ENCODE measurements at places on chromosomes 16 and 17.

GRCh38 chr16:13269905-13270528 lies 368.6 kb downstream of the SHISA9 start:
- DNase-seq: no peak
- H3K4me3 ChIP-seq: no peak overlapping the region
- H3K36me3 ChIP-seq: no peaks in the 10 kb centered on the region
- no peaks in the 10 kb centered on the region for H3K4me1 ChIP-seq

DNA sequence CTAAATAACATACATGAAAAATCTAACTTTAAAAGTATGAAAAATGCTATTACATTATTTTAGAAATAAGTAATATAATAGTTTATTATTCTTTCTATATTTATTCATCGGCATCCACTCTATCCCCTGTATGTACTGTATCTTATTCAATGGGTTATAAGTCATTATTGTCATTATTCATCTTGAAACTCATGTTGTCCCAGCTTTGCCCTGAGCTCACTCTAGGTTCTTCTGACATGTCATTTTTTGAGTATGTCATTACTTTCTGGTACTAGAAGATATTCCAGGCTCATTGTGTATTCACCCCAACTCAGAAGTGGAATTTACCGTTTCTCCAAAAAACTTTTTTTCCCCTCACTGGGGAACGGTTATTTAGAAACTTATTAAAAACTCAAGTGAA lies 53.0 kb upstream of the MNT start:
- H3K36me3 ChIP-seq: peaks cover 30% of the 10 kb centered on the region
- no peak overlapping the region for H3K27ac ChIP-seq
- no peaks in the 10 kb centered on the region for H3K27me3 ChIP-seq
- no peak overlapping the region for H3K4me3 ChIP-seq
- H3K4me1 ChIP-seq: no peaks in the 10 kb centered on the region

GRCh38 chr16:67657751-67658518 lies 2.1 kb downstream of the ACD start:
- peaks cover 20% of the 10 kb centered on the region for H3K36me3 ChIP-seq
- DNase-seq: peak; percentile 45
- no peak overlapping the region for H3K27ac ChIP-seq
- H3K27me3 ChIP-seq: peaks cover 15% of the 10 kb centered on the region

DNA sequence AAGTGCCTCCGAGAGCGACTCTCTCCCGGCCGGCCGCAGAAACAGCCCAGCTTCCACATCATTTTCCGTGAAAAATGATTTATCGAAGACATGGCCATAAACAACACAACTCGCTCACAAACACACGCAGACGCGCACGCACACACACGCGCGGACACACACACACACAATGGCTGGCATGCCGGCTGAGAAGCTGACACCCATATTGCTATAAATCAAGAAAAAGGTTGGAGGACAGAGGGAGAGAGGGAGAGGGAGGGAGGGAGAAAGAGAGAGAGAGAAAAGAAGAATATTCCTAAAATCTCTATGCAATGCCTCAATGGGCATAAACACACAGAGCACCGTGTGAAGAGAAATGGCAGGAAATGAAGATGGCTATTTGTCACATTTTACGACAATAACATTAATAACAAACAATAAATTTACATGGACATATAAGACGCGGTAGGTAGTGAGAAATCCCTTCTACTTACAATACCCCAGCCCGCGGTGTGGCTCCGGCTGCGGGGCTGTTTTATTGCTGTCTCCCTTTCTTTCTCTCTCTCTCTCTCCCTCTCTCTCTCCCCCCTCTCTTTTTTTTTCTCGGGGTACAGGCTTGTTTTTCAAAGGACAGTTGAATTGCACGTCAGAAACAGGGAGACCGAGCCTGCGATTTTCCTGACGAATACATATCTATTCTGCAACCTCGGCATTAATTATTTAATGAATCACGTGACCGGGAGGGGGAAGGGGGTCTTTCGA lies 9.5 kb downstream of the HOXB4 start:
- H3K27ac ChIP-seq: peak overlapping the region; percentile 87
- peaks cover 5% of the 10 kb centered on the region for H3K4me1 ChIP-seq
- no peaks in the 10 kb centered on the region for H3K36me3 ChIP-seq
- H3K4me3 ChIP-seq: peak overlapping the region; percentile 2
- peaks cover 18% of the 10 kb centered on the region for H3K27me3 ChIP-seq
- DNase-seq: no peak

- H3K4me3 ChIP-seq: no peak overlapping the region
- DNase-seq: no peak
- H3K27me3 ChIP-seq: no peaks in the 10 kb centered on the region
- peaks cover 36% of the 10 kb centered on the region for H3K36me3 ChIP-seq
These were observed 4.2 kb upstream of the ARHGAP27 start for GRCh38 chr17:45436625-45437464.

- no peak overlapping the region for H3K27ac ChIP-seq
- H3K27me3 ChIP-seq: no peaks in the 10 kb centered on the region
- no peak for DNase-seq
- H3K4me3 ChIP-seq: no peak overlapping the region
These were observed 13.3 kb downstream of the TBKBP1 start for GRCh38 chr17:47707056-47707804.

- no peak for DNase-seq
- H3K27ac ChIP-seq: peak overlapping the region; percentile 96
- H3K27me3 ChIP-seq: no peaks in the 10 kb centered on the region
- H3K4me1 ChIP-seq: peaks cover 45% of the 10 kb centered on the region
- peaks cover 15% of the 10 kb centered on the region for H3K36me3 ChIP-seq
- peak overlapping the region; percentile 70 for H3K4me3 ChIP-seq
These were observed 877 bp upstream of the CSNK1D start for GRCh38 chr17:82274134-82275020.

GRCh38 chr16:89119661-89120141 lies 26.0 kb downstream of the ACSF3 start:
- DNase-seq: no peak
- no peak overlapping the region for H3K4me3 ChIP-seq

- H3K27ac ChIP-seq: no peak overlapping the region
- H3K4me3 ChIP-seq: no peak overlapping the region
- peaks cover 12% of the 10 kb centered on the region for H3K36me3 ChIP-seq
These were observed 76.4 kb downstream of the ANKRD11 start for GRCh38 chr16:89413811-89414585.

DNA sequence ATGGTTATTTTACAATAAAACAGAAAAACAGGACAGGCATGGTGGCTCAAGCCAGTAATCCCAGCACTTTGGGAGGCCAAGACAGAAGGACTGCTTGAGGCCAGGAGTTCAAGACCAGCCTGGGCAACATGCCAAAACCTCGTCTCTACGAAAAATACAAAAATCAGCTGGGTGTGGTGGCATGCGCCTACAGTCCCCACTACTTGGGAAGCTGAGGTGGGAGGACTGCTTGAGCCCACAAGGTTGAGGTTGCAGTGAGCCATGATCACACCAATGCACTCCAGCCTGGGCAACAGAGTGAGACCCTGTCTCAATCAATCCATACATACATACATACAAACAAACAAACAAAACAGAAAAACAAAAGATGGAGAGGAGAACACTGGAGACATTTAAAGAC lies 45.6 kb downstream of the USP31 start:
- no peaks in the 10 kb centered on the region for H3K4me1 ChIP-seq
- H3K27ac ChIP-seq: no peak overlapping the region
- no peaks in the 10 kb centered on the region for H3K27me3 ChIP-seq

- no peak overlapping the region for H3K27ac ChIP-seq
- H3K4me1 ChIP-seq: no peaks in the 10 kb centered on the region
- DNase-seq: peak; percentile 52
- no peaks in the 10 kb centered on the region for H3K27me3 ChIP-seq
These were observed 126.9 kb downstream of the MRM1 start for GRCh38 chr17:36728030-36728991.

- H3K36me3 ChIP-seq: no peaks in the 10 kb centered on the region
- no peak for DNase-seq
- no peak overlapping the region for H3K27ac ChIP-seq
- no peak overlapping the region for H3K4me3 ChIP-seq
- H3K4me1 ChIP-seq: no peaks in the 10 kb centered on the region
These were observed 16.3 kb downstream of the ERAL1 start for GRCh38 chr17:28871056-28871579.

DNA sequence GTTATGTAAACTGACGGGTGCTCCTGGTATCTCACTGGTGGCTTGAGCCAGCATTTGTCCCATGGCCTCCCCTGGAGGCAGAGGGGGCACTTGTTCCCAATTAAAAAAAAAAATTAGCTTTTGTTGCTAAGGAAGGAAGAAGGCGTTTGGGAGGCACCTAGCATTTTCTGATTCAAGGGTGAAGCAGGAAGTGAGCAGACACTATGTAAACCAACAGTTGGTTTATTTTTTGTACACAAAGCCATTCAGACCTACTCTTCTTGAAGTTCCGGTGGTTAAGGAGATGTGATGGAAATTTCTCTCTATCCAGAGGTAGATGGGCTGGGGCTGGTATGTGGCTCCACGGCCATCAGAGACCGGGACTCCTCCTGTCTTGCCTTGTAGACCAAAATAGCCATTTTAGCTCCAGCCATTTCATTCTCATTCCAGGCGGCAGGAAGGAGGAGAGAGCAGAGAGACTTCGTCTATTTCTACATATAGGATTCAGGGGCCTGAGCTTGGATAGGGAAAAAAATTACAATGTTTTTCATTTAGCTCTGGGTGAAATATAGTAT lies 103.0 kb downstream of the SNX29 start:
- peaks cover 24% of the 10 kb centered on the region for H3K4me1 ChIP-seq
- H3K27ac ChIP-seq: peak overlapping the region; percentile 83
- no peaks in the 10 kb centered on the region for H3K27me3 ChIP-seq
- no peak overlapping the region for H3K4me3 ChIP-seq

GRCh38 chr17:47774987-47775580 lies 42.0 kb downstream of the TBX21 start:
- no peak overlapping the region for H3K4me3 ChIP-seq
- DNase-seq: no peak
- no peaks in the 10 kb centered on the region for H3K4me1 ChIP-seq
- H3K27ac ChIP-seq: no peak overlapping the region
- H3K27me3 ChIP-seq: peaks cover 10% of the 10 kb centered on the region

DNA sequence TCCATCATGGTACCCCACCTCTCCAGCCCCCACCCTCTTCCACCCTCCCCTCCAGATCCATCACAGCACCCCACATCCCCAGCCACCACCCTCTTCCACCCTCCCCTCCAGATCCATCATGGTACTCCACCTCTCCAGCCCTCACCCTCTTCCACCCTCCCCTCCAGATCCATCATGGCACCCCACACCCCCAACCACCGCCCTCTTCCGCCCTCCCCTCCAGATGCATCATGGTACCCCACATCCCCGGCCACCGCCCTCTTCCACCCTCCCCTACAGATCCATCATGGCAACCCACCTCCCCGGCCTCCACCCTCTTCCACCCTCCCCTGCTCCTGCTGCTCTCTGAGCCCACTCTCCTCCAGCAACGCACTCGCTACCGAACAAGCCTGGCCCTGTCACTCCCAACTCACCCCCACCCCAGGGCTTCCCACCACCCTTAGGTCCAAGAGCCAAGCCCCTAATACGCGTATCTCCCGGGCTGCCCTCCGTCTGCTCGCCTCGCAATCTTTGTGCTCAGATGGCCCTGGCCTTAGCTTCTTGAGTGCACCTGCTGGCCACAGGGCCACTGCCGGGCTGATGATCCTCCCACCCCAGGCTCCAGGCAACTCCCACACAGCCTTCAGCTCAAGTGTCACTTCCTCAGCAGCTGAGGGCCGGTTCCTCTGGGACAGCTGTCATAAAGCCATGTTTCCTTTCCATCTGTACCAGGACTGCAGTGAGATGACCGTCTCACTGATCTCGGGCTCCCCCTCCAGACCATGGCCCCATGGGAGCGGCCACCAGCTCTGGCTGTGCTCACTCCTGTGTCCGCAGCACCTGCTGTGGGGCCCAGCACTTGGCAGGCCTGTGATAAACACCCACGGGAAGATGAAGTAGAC lies 25.5 kb downstream of the KDM8 start:
- H3K36me3 ChIP-seq: peaks cover 36% of the 10 kb centered on the region
- H3K4me1 ChIP-seq: peaks cover 11% of the 10 kb centered on the region
- no peaks in the 10 kb centered on the region for H3K27me3 ChIP-seq
- no peak overlapping the region for H3K4me3 ChIP-seq

GRCh38 chr16:2236337-2237101 lies at the start of gene DNASE1L2:
DNASE1L2 (plus strand) TSS chr16:2236444; CDS start chr16:2236817, 373 bp downstream.
- peak within 1 kb of the TSS; percentile 10 for H3K4me3 ChIP-seq
- H3K27ac ChIP-seq: no peak within 1 kb of the TSS
- H3K4me1 ChIP-seq: peaks cover 12% of the 10 kb centered on the region
- H3K27me3 ChIP-seq: no peaks in the 10 kb centered on the region
- DNase-seq: peak; percentile 88

DNA sequence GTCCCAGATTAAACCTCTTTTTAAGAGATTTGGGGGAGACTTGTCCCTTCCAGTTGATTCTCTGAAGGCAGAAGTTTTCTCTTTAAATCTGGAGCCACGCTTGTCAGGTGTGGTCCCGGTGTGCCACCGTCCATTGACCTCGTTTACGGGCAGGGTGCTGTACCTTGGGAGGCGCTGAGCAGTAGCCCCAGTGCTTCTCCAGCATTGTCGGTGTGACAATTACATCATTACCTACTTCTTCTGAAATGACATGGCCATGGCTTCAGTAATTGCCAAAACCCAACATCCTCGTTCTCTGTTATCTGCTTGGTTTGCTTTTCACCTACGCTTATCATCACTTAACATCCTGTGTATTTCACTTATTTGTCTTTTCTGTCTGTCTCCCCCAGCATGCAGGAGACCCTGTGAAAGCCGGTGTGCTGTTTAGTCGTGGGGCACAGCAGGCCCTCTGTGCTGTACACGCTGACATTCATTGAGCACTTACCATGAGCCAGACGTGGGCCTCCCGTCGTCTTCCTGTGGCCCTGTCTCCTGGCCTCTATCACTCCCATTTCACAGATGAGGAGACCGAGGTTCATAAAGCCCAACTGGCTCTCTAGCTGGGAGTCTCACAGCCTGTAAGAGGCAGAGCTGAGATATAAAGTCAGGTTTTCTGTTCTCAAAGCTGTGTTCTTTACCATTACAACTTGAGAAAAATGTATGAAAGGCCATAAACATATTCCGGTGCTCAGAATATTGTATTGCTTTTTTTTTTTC lies 143.9 kb downstream of the CMIP start:
- no peak overlapping the region for H3K4me3 ChIP-seq
- peaks cover 18% of the 10 kb centered on the region for H3K4me1 ChIP-seq
- no peaks in the 10 kb centered on the region for H3K27me3 ChIP-seq
- no peak for DNase-seq

GRCh38 chr17:9684955-9685621 lies 39.8 kb downstream of the USP43 start:
- no peaks in the 10 kb centered on the region for H3K36me3 ChIP-seq
- no peak overlapping the region for H3K27ac ChIP-seq
- H3K4me3 ChIP-seq: no peak overlapping the region
- H3K27me3 ChIP-seq: no peaks in the 10 kb centered on the region
- no peaks in the 10 kb centered on the region for H3K4me1 ChIP-seq

- DNase-seq: no peak
- H3K4me1 ChIP-seq: peaks cover 48% of the 10 kb centered on the region
- H3K36me3 ChIP-seq: peaks cover 30% of the 10 kb centered on the region
- no peak overlapping the region for H3K4me3 ChIP-seq
These were observed 3.0 kb downstream of the ARHGDIA start for GRCh38 chr17:81867991-81868673.

DNA sequence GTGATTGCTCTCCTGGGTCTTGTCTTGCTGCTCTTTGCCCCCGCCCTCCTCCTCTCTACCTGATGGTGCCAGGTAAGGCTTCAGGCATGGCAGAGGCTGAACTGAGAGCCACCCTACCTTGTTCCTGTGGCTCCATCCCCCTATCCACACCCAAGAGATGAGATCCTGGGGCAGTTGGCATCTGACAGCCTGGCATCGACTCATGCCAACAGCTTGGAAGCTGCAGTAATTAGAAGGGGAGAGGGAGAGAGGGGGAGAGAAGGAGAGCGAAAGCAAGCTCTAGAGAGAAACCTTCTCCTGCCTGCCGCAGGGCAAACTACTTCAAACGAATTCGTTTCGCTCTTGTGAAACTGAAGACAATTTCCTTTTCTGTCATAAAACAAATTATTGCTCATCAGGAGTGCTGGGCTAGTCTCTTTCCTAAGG lies 13.8 kb upstream of the SP6 start:
- H3K27ac ChIP-seq: no peak overlapping the region
- no peaks in the 10 kb centered on the region for H3K27me3 ChIP-seq
- H3K36me3 ChIP-seq: no peaks in the 10 kb centered on the region
- peaks cover 10% of the 10 kb centered on the region for H3K4me1 ChIP-seq
- H3K4me3 ChIP-seq: no peak overlapping the region
- DNase-seq: no peak
